Caco-2 (cell line): ENCODE measurements at places on chromosomes 5 and 9. TPM values are rescaled to one million over a fixed set of nuclear protein-coding genes. Genes with fewer than 3 reads are reported as not detected.

GRCh38 chr9:16032799-16033198, 480.0 kb downstream of the CCDC171 start:
- no peaks in the 10 kb centered on the region for H3K36me3 ChIP-seq
- no peak overlapping the region for H3K4me3 ChIP-seq
- no peaks in the 10 kb centered on the region for H3K27me3 ChIP-seq

DNA sequence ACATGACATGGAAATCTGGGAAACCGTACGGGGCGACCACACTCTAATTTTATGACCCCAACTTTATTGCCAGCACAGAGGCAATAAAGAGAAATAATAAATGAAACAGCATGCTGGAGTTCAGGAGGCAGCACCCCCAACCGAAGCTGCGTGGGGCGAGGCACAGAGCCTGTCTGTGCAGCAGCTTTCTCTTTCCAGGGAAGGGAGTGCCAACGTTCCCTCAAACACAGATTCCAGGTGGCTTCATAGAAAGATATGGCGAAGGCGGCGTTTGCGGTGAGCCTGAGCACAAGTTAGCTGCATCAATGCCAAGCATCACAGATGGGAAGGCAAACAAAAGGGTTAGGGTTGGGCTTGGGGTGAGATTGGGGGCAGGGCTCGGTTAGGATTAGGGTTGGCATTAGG, 114.8 kb downstream of the HSD17B3 start:
- no peak overlapping the region for H3K4me3 ChIP-seq
- peaks cover 12% of the 10 kb centered on the region for H3K4me1 ChIP-seq
- H3K27me3 ChIP-seq: no peaks in the 10 kb centered on the region
- peak; percentile 45 for DNase-seq
- H3K27ac ChIP-seq: peak overlapping the region; percentile 42

- H3K4me3 ChIP-seq: no peak overlapping the region
- H3K27me3 ChIP-seq: no peaks in the 10 kb centered on the region
- no peak for DNase-seq
- H3K36me3 ChIP-seq: no peaks in the 10 kb centered on the region
- no peaks in the 10 kb centered on the region for H3K4me1 ChIP-seq
- H3K27ac ChIP-seq: no peak overlapping the region
Measured at GRCh38 chr9:114048533-114049415, 29.3 kb downstream of the AMBP start.

DNA sequence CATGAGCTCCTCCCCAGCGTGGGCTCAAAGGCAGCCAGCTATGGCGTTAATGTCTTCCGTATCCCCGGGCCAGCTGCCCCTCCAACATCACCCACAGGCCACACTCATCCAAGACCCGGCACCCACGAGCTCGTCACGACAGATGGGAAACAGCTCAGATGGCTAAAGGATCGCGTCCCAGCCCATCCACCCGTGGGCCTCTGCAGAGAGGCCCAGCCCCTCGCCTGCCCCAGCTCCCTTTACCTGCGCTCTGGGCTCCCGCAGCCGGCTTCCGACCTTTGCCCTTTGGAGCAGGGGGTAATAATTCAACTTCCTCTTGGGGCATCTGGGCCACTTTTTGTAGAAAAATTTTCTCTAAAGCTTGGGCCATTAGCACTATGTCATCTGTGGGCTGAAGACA, 16.5 kb downstream of the BRD3 start:
- no peaks in the 10 kb centered on the region for H3K27me3 ChIP-seq
- no peak overlapping the region for H3K27ac ChIP-seq
- DNase-seq: no peak
- H3K4me1 ChIP-seq: no peaks in the 10 kb centered on the region
- peaks cover 3% of the 10 kb centered on the region for H3K36me3 ChIP-seq
- no peak overlapping the region for H3K4me3 ChIP-seq

The NREP gene
- 2.3 and 2.4 TPM in 2 replicates for total RNA-seq

- no peaks in the 10 kb centered on the region for H3K36me3 ChIP-seq
- no peaks in the 10 kb centered on the region for H3K4me1 ChIP-seq
- H3K27me3 ChIP-seq: no peaks in the 10 kb centered on the region
- DNase-seq: no peak
- no peak overlapping the region for H3K4me3 ChIP-seq
Measured at GRCh38 chr5:28896949-28897348, 1858.6 kb upstream of the CDH9 start.

- no peaks in the 10 kb centered on the region for H3K27me3 ChIP-seq
- DNase-seq: no peak
- no peaks in the 10 kb centered on the region for H3K4me1 ChIP-seq
- H3K36me3 ChIP-seq: no peaks in the 10 kb centered on the region
- no peak overlapping the region for H3K27ac ChIP-seq
- no peak overlapping the region for H3K4me3 ChIP-seq
Measured at GRCh38 chr9:93613791-93614190, 37.4 kb downstream of the PHF2 start.

GRCh38 chr5:76675364-76675763, 40.6 kb upstream of the F2R start:
- no peaks in the 10 kb centered on the region for H3K27me3 ChIP-seq
- no peak overlapping the region for H3K27ac ChIP-seq
- H3K36me3 ChIP-seq: no peaks in the 10 kb centered on the region; the same call in 1 of the 2 replicates
- no peaks in the 10 kb centered on the region for H3K4me1 ChIP-seq
- no peak overlapping the region for H3K4me3 ChIP-seq
- no peak for DNase-seq

The RGMB gene
- total RNA-seq: 16.4 and 17.8 TPM in 2 replicates

The RGS7BP gene
- total RNA-seq: not detected in 2 replicates

- H3K27ac ChIP-seq: no peak overlapping the region
- DNase-seq: no peak
- no peaks in the 10 kb centered on the region for H3K27me3 ChIP-seq
- no peak overlapping the region for H3K4me3 ChIP-seq
Measured at GRCh38 chr9:89473762-89474469, 24.0 kb downstream of the SEMA4D start.

DNA sequence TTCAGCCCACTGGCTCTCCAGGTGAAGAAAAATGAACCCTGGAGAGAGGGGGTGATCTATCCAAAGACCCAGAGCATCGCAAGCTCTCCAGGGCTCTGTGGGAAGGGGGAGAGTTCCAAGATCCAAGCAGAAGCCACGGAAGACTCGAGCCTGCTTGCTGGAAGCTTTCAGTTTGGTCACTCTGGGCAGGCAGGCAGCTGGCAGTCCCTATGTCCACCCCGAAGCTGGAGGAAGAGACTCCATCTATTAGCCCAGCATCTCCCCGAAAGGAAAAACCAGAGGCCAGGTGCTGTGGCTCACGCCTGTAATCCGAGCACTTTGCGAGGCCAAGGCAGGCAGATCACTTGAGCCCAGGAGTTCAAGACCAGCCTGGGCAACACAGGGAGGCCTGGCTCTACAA, 10.7 kb upstream of the SPARC start:
- no peaks in the 10 kb centered on the region for H3K36me3 ChIP-seq
- H3K4me1 ChIP-seq: peaks cover 23% of the 10 kb centered on the region
- H3K4me3 ChIP-seq: no peak overlapping the region
- no peak for DNase-seq
- no peaks in the 10 kb centered on the region for H3K27me3 ChIP-seq

The ZFAND5 gene
- 30.9 and 34.4 TPM in 2 replicates for total RNA-seq

The ENTPD2 gene
- 2.9 and 3.4 TPM in 2 replicates for total RNA-seq

GRCh38 chr5:100519075-100519474, 16.1 kb upstream of the FAM174A start:
- no peaks in the 10 kb centered on the region for H3K36me3 ChIP-seq
- no peaks in the 10 kb centered on the region for H3K4me1 ChIP-seq
- H3K4me3 ChIP-seq: no peak overlapping the region
- H3K27me3 ChIP-seq: no peaks in the 10 kb centered on the region
- no peak for DNase-seq
- H3K27ac ChIP-seq: no peak overlapping the region

DNA sequence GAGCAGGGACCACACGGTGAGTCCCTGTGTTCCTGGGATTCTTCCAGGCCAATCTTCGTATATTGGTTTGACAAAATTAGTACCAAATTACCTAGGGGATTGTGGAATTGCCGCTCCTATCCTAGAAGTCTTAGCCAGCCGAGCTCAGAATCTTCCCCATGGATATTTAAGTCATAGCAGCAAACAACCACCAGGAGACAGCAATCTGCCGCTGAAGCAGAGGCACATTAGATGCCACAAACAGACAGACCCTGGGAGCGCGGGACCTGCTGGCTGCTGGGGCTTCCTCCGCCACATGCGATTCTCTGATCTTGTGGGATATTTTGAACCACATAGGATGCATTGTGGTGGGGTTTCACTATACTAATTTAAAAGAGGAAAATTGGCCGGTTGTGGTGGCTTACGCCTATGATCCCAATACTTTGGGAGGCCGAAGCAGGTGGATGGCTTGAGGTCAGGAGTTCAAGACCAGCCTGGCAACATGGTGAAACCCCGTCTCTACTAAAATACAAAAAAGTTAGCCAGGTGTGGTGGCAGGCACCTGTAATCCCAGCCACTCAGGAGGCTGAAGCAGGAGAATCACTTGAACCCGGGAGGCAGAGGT, 31.7 kb upstream of the ZBTB43 start:
- no peaks in the 10 kb centered on the region for H3K27me3 ChIP-seq
- peak; percentile 45 for DNase-seq
- no peak overlapping the region for H3K4me3 ChIP-seq

- H3K36me3 ChIP-seq: no peaks in the 10 kb centered on the region
- no peak overlapping the region for H3K4me3 ChIP-seq
- DNase-seq: no peak
- no peaks in the 10 kb centered on the region for H3K27me3 ChIP-seq
Measured at GRCh38 chr5:149459891-149460290, 80.8 kb upstream of the IL17B start.

GRCh38 chr9:89686126-89686525, 81.3 kb downstream of the GADD45G start:
- no peak overlapping the region for H3K27ac ChIP-seq
- H3K4me3 ChIP-seq: no peak overlapping the region
- H3K27me3 ChIP-seq: no peaks in the 10 kb centered on the region
- no peaks in the 10 kb centered on the region for H3K36me3 ChIP-seq

GRCh38 chr5:115418788-115419187, 122.3 kb upstream of the CCDC112 start:
- H3K4me3 ChIP-seq: no peak overlapping the region
- peaks cover 10% of the 10 kb centered on the region; the same call in 1 of the 2 replicates for H3K4me1 ChIP-seq
- H3K27me3 ChIP-seq: no peaks in the 10 kb centered on the region
- DNase-seq: no peak
- no peak overlapping the region for H3K27ac ChIP-seq

DNA sequence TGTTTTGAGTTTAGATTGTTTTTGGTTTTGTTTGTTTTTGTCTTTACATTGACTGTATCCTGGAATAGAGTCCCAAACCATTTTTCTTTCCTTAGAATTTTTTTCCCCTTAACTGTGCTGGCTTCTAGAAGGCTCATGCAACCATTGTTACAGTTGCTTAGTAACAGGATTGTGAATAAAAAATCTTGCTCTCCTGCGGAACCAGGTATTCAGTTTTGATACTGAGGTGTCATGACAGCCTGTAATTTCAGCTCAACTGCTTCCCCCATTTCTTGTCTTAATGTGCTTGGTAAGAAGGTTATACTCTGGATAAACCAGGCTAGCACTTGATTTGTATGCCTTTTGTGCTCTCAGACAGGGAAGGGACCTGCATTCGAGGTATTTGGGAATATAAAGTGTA, 42.1 kb downstream of the FOCAD start:
- no peaks in the 10 kb centered on the region for H3K27me3 ChIP-seq
- H3K27ac ChIP-seq: no peak overlapping the region
- no peak overlapping the region for H3K4me3 ChIP-seq
- H3K36me3 ChIP-seq: no peaks in the 10 kb centered on the region
- H3K4me1 ChIP-seq: no peaks in the 10 kb centered on the region

The FABP6 gene
- total RNA-seq: not detected in 2 replicates

- no peak for DNase-seq
- no peak overlapping the region for H3K4me3 ChIP-seq
- H3K4me1 ChIP-seq: no peaks in the 10 kb centered on the region
- H3K27me3 ChIP-seq: no peaks in the 10 kb centered on the region
- H3K27ac ChIP-seq: no peak overlapping the region
- H3K36me3 ChIP-seq: no peaks in the 10 kb centered on the region
Measured at GRCh38 chr5:121029536-121030245, 565.6 kb downstream of the PRR16 start.

- no peaks in the 10 kb centered on the region for H3K36me3 ChIP-seq
- no peak overlapping the region for H3K4me3 ChIP-seq
- no peak for DNase-seq
- H3K4me1 ChIP-seq: no peaks in the 10 kb centered on the region
- H3K27me3 ChIP-seq: no peaks in the 10 kb centered on the region
Measured at GRCh38 chr5:17203329-17204132, 13.9 kb upstream of the BASP1 start.

GRCh38 chr5:156974328-156974727, 11.3 kb upstream of the TIMD4 start:
- H3K27ac ChIP-seq: no peak overlapping the region
- H3K36me3 ChIP-seq: no peaks in the 10 kb centered on the region
- no peaks in the 10 kb centered on the region for H3K4me1 ChIP-seq

DNA sequence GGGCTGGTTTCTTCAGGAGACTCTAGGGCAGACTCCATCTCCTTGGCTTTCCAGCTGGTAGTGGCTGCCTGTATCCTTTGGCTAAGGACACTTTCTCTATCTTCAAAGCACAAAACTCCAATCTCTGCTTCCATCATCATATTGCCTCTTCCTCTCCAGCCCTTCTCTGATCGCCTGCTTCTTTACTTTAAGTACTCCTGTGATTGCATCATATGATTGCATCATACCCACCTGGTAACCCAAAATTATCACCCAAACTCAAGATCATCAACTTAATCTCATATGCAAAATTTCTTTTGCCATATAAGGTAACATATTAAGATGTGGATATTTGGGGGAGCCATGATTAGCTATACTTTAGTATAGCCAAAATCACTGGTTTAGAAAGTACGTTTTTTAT, 1092.6 kb upstream of the CDH6 start:
- H3K36me3 ChIP-seq: no peaks in the 10 kb centered on the region
- H3K27me3 ChIP-seq: no peaks in the 10 kb centered on the region
- no peak for DNase-seq

DNA sequence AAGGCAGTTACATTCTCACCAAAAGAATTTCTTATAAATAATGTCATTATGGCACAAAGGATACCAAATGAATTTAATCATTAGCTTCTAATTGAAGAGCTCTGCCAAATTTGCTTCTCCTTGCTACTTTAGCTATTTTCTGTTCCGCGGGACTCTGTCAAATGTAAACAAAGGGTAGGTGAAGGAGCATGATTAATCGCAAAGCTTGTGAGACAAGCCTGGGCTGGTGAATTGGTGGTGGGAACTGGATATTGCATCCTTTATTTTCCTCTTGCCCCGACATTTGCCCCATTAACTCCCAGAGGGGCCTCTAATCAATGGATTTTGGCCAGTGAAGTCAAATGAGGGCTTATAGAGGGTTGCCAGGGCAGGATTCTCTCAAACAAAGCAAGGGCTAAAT, 234.2 kb upstream of the RFX3 start:
- H3K27me3 ChIP-seq: no peaks in the 10 kb centered on the region
- no peaks in the 10 kb centered on the region for H3K36me3 ChIP-seq
- H3K4me3 ChIP-seq: no peak overlapping the region
- DNase-seq: no peak
- peaks cover 6% of the 10 kb centered on the region; the same call in 1 of the 2 replicates for H3K4me1 ChIP-seq
